EH (cell line): ENCODE measurements at places on chromosomes 1 and 21.
A peak's percentile ranks its signal among the peaks of the same experiment; 100 is the strongest.

- no peak for DNase-seq
Observed at GRCh38 chr1:18104546-18105100, 3.0 kb upstream of the IGSF21 start.

DNA sequence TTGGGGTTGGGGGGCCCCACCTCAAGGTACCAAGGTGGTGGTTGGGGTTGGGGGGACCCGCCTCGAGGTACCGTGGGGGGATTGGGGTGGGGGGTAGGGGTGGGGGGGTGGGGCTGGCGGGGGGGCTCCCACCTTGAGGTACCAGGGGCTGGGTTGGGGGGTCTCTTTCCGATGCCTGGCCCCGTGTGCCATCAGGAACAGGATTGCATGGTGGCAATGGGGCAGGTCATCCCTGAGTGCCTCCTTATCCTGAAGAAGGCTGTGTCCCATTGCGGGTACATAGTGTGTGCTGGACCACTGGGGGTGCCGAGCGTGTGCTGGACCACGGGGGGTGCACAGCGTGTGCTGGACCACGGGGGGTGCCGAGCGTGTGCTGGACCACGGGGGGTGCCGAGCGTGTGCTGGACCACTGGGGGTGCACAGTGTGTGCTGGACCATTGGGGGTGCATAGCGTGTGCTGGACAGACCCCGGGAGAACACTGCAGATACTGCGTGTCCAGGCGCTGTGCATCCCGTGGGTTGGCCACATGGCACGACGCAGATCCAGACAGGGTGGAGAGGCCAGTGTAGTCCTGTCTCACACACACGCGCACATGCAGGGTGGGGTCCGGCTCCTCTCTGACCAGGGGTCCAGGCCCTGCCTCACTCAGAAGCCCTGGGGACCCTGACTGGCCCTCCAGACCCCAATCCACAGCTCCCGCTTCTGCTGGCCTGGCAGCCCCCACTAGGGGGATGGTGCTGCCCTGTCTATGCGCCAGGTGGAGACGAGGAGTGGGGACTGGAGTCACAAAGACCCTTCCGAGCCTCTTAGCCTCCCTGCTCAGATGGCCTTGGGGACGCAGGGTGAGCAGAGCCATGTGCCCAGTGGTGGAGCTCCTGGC, 4.2 kb downstream of the SCNN1D start:
- DNase-seq, result no peak

DNA sequence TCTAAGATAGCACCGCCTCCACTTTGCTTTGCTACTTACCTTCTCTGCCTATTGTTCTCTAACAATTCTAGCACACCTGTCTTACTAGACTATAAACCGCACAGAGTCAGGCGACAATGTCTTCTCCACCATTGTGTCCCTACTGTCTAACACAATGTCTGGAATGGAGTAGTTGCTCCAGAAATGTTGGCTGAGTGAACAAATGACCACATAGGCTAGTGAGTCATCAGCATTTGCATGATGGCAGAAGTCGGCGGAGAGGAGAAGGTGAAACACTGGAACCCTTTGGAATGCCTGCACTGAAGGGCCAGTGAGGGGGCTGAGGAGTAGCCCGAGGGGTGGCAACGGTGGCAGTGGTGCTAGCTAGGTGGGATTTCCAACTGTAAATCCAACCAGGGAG, 14.0 kb upstream of the PABPC4 start:
- peak; percentile 46 for DNase-seq

GRCh38 chr1:41315146-41315822, 46.0 kb upstream of the FOXO6 start:
- DNase-seq, result peak; percentile 49

- DNase-seq, result no peak
Observed at GRCh38 chr1:88179943-88180342, 504.1 kb upstream of the PKN2 start.
